NCI-H1694 treated with DMSO at 0.1 percent for 48 hours (cell line): ENCODE measurements at places on chromosomes 5 and 9.

DNA sequence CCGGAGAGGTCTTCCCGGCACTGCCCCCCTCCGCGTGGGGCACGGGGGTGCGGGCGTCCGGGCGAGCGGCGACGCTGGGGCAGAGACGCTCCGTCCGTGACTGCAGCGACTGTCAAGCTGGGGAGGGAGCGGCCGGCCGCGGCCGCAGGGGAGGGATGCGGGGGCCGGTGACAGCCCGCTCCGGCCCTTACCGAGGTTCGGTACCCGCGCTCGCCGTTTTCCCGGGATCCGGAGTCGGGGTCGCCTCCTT lies 400 bp downstream of the KDM4C start:
- DNase-seq = no peak

DNA sequence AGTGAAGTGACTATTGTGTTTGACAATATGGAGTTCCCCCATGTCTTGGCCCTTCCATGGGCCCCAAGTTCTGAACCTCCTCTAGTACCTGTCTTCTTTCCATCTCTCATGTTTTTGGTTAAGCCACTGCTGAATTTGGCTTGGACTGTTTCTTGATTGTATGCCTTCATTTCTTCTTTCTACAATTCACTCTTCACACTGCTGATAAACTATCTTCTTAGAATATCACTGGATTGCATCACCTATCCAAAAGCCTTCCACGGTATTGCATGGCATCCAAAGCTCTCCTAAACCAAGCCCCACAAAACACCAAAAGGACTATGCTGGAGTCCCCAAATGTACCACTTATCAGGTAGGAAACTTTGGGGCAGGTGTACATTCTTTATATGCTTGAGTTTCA lies 4.3 kb upstream of the POC5 start:
- no peak for DNase-seq

GRCh38 chr5:146528236-146528635 lies 12.2 kb upstream of the GPR151 start:
- no peak for DNase-seq

DNA sequence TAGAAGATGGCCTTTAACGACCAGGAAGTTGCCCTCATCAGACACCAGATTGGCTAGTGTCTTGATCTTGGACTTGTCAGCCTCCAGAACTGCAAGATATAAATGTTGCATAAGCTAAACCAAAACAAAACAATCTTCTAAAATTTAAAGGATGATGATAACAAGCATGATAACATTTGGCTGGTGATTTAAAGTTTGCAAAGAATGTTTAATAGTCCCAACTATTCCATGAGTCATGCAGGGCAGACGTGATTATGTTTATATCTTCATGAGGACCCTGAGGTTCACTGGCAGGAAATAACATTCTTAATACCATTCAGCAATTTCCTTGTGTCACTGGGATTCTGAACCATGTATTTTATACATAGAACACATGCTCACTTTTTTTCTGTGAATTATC lies 319.8 kb downstream of the HCN1 start:
- no peak for DNase-seq

DNA sequence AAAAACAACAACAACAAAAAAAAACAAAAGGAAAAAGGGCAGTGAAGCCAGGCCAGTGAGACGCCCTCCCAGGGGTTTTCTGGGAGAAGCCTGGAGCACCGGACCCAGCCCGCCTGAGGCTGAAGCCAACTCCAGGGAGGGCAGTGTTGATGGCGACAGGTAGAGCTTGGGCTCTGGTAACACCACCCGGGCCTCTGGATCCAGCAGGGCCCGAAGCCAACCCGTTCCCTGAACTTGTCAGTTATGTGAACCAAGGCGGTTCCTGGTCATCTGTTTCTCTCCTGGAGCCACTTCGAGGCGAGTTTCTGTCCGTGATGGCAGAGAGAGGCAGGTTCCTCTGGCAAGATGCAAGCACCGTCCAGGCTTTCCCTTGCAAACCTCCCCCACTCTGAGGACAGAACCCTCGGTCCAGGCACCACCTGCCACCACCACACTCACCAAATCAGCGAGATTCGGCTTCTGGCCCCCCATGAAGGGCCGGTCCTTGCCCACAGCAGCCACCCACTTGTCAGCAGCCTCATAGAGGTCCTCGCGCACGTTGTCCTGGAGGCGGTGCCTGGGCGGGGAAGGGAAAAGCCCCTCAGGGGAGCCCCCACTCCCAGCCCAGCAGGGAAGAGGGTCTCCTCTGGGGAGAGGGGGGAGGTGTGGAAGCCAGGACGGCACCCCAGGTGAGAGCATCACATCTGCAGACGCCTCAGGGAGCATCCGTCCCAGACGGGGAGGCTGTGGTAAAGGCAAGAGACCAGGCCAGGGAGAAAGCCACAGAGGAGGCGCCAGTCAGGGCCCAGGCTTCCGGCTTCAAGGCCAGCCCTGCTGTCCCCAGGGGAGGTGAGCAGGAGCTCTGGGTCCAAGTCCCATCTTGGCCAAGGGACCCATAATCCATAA lies 5.4 kb downstream of the PTGES2 start:
- DNase-seq = no peak

- DNase-seq = no peak
Measured at GRCh38 chr5:14998491-14998890, 126.9 kb upstream of the ANKH start.

GRCh38 chr5:66966439-66966838 lies 230.2 kb downstream of the CD180 start:
- no peak for DNase-seq

- DNase-seq = no peak
Measured at GRCh38 chr9:133237035-133237731, 28.1 kb upstream of the OBP2B start.

DNA sequence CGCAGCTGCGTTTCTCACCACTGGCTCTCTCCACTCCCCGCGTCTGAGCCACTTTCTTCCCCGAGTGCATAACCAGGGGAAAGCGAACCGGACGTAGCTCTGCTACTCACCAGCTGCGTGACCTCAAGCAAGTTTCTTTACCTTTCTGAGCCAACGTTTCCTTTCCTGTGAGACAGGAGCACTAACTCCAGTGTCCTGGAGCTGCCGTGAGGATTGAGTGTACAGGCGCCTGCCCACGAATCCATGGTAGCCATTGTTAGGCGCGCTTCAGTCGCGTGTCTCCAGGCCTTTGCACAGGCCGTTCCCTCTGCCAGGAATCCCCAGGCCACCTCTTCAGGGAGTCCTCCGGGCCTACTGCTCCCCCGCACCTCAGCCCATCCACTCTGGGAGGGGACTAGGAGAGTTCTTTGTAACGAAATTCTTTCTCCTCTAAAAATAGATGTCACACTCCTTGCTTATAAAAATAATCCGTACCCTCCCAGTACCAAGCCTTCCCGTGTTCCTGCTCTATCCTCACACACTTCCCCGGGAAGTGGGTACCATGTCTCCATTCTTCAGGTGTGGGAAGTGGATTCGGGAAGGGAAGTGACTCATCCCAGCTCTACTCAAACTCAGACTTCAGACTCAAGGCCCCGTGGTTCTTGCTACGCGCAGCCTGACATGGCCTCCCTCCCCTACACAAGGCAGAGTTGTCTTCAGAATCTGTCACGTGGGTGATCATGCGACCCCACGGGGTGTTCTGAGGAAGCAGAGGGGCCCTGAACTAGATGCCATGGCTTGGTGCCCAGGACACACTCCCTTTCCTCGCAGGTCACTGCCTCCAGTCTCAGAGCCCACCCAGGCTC lies 16.1 kb upstream of the CRB2 start:
- no peak for DNase-seq

DNA sequence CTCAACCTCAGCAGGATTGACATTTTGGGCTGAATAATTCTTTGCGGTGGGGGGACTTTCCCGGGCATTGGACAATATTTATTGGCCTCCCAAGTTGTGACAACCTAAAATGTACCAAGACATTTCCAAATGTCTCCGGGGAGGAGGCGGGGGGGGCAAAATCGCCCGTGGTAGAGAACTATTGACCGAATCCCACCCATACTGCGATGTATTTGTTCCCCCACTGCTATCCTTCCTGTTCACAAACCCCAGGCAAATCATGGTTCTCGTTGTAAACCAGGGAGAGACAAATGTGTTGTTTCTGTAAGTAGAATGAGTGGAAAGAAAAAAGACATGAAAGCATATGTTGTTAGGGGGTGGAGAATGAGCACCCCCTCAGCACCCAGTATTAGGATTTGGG lies 141.9 kb downstream of the PSAT1 start:
- no peak for DNase-seq
